H7 (cell line): ENCODE measurements at places on chromosomes 3 and 15. TPM values are rescaled to one million over a fixed set of nuclear protein-coding genes. Genes with fewer than 3 reads are reported as not detected.
A peak's percentile ranks its signal among the peaks of the same experiment; 100 is the strongest.

GRCh38 chr15:67117370-67117769 lies 52.0 kb downstream of the SMAD3 start:
- no peak for DNase-seq

DNA sequence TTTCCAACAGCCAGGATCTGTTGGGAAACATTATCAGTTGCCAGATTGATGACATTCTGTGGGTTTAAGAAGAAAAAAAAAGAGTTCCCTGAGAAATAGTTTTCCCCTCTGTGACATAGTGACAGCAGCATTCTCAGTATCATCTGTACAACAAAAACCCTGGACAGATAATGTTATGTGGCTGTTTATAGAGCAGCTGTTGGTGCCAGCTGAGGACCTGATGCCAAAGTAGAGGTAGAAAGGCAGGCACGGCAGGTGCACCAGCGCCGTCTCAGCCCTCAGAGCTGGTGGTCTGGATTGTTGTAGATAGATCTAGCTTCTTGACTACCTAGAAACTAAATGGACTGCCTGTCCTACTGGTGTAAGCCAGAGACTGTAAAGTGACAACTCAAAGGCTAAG lies 56.2 kb upstream of the FILIP1L start:
- DNase-seq = no peak

DNA sequence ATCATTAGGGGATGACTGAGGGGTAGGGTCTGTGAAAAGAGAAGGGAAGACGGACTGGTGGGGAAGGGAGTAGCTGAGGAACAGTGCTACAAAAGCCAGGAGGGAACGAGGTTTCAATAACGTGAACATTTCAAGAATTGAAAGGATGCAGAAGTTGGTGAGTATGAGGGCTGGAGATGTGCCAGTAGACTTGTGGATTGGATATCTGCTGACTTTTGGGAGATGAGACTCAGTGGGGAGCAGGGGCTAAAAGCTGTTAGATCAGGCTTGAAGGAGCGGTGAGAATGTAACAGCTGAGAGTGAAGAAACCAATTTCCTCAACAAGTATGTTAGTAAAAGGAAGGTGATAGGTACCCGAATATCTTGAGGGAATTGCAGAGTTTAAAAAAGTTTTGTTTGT lies 65.2 kb downstream of the GTPBP8 start:
- no peak for DNase-seq

- DNase-seq = no peak
These were observed 37.5 kb downstream of the TSPAN3 start for GRCh38 chr15:77033417-77033728.

Gene FBXL22
- 0.26 and 0.90 TPM in 2 replicates for total RNA-seq

- DNase-seq = no peak
These were observed 22.0 kb downstream of the AADAC start for GRCh38 chr3:151835751-151836525.

Gene CAMK2N2
- total RNA-seq = 1.5 and 1.6 TPM in 2 replicates

DNA sequence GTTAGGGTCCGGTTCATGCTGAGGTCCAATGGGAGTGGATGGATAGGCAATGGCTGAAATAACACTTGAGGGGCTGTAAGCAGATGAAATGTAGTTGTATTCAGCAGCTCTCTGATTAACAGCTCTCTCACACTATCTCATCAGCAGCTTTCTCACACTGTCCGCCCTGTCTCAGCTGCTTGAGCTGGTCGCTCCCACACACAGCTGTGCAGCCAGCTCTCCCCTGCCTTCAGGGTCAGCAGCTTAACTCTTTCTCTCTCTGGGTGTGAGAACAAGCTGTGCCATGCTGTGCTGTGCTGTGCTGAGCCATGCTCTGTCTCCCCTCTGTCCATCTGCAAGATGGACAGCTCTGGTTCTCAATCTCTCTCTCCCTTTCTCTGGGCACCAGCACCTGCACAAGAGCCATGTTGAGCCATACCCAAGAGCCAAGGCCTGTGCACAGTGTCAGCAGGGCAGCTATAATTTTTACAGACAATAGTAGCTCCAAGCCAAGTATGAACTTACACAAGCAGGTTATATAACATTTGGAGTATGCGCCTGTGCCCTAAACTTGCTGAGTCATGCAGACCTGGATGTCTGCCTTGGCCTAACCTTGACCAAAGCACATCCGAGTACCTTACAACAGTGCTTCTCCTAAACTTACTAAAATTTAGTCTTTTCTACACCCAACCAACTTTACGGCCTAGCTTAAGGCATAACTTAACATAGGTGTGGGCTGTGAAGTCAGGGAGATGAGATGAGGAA lies 291.3 kb upstream of the TRIM42 start:
- DNase-seq = no peak

GRCh38 chr3:158709666-158710083 lies 22.6 kb downstream of the RARRES1 start:
- no peak for DNase-seq

GRCh38 chr3:47266709-47267489 lies 15.7 kb downstream of the KIF9 start:
- no peak for DNase-seq

DNA sequence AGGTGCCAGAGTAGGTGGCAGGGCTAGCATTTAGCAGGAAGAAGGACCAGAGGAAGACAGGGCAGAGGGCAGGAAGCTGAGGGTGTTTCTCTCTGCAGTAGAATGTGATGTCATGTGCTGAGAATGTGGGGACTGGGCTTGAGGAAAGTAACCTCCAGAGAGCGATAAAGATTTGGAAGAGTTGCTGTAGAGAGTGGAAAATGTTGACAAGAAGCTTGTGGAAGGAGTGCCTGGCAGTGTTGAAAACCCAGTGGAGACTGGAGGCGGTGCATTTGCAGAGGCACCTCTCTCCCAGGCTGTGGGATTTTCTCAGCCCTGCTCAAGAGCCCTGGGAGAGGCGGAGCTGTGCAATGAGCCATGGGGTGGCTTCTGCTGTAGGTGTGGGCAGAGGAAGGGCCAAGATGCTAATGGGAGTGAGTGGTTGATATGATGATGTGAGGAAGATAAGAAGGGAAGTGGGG lies 54.8 kb downstream of the MESD start:
- peak; percentile 47 for DNase-seq

Gene DNAJA4
- 0.03 and 0.11 TPM in 2 replicates for total RNA-seq

DNA sequence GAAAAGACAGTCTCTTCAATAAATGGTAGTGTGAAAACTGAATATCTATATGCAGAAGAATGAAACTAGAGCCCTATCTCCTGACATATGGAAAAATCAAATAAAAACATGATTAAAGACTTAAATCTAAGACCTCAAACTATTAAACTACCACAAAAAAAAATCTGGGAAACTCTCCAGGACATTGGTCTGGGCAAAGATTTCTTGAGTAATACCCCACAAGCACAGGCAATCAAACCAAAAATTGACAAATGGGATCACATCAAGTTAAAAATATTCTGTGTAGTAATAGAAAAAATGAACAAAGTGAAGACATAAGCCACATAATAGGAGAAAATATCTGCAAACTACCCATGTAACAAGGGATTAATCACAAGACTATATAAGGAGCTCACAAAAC lies 286.4 kb downstream of the TBC1D5 start:
- no peak for DNase-seq

GRCh38 chr3:168532135-168532534 lies 436.4 kb upstream of the GOLIM4 start:
- no peak for DNase-seq

Gene PPP4R2
- total RNA-seq = 54.1 and 63.2 TPM in 2 replicates

DNA sequence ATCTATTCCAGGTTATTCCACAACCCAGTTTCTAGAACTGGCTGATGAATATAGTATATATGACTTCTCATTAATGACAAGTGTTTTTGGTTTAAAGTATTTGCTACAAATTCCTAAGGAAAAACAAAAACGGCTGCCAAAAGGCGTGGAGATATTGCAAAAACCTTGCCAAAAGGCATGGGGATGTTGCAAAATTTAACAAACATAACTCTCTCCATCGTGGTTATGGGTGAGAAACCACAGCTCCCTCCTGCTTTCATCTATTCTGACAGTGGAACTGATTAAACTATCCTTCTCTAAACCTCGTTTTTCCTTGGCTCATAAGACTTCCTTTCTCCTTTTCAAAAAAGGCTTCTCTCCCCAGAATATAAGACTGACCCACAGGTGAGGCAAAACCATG lies 342.0 kb upstream of the PDZRN3 start:
- no peak for DNase-seq

GRCh38 chr3:71703797-71704196 lies 21.4 kb downstream of the EIF4E3 start:
- no peak for DNase-seq

Gene SYNM
- 2.1 and 2.8 TPM in 2 replicates for total RNA-seq

DNA sequence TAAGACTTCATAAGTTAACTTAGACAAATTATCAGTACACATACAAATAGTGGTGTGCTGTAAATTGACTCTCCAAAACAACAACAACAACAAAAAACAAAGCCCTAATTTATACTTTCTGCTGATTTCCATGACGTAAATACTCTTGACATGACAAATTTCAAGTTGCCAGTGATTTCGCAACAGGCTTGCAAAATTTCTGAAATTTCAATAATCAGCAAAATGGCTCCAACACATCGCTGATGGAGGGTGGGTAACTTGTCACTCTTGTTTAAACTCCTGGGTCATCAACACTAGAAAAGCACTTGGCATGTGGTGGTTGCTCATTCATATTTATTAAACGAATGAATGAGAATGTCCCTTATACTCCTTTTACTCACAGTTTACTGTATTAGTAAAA lies 205.2 kb upstream of the SATB1 start:
- no peak for DNase-seq

DNA sequence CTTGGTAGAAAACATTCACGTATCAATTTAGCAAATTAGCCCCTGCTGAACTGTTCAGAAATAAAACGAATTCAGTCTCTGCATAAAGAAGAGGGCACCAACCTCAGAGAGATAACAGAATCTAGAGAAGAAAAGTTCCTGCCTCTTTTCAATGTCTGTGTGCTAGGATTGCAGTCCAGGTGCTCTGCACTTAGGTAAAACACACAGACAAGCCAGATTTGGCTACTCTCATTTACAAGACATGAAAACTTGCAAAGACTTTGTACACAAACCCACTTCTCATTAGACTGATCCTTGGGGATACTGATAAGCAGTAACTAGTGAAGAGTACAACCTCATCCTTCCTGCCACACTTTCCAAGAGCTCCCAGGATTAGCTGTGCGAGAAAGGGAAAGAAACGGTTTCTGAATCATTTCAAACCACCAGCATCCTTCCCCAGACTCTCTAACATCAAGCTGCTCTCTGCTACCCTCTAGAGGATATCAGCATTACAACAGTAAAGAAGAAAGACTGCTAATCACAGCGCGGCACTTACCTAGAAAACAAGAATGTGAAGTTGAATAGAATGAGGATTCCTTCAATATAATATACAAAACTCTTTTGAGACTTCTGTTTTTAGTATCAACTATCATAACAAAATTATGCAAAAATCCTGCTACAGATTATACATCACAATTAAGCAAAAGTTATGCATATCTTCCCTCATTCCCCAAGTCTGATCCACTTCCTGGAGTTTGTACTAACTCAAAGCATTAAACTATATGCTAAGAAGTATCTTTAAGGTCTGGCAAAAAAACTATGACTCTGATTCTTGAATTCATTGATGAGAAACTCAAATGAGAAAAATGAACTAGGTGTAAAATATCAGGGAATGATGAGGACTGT lies 306.4 kb downstream of the MAGI1 start:
- DNase-seq = peak; percentile 52

DNA sequence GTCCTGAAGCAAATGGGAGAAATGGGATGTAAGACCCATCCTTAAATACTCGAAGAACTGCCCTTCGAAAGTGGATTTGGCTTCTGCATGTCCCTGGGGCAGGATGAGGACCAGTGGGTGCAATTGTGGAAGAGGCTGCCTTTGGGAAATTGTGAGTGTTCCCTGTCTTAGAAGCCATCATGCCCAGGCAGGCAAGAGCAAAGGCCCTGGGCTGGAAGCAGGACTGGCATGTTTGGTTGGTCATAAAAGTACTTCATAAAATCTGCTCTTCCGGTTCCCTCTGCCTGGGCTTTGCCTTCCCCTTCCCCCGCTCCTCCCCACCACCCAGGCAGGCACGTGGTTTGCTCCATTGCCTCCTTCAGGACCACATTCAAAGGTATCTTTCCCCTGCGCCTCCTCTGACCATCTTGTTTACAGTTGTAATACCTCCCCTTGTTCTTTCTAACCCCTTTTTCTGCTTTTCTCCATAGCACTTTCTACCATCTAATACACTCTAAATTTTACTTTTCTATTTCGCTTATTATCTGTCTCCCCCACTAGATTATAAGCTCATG lies 8.3 kb downstream of the MINAR1 start:
- DNase-seq = peak; percentile 65

Gene A4GNT
- not detected in 2 replicates for total RNA-seq

Gene ATP10A
- total RNA-seq = 1.4 and 2.0 TPM in 2 replicates
